Forelimb muscle (tissue), 1 donor: ENCODE measurements at places on chromosomes 12 and 14. TPM values are rescaled to one million over a fixed set of nuclear protein-coding genes. Genes with fewer than 3 reads are reported as not detected.
A peak's percentile ranks its signal among the peaks of the same experiment; 100 is the strongest.

GRCh38 chr12:53358836-53359419 is 21.0 kb upstream of the SP1 start:
- DNase-seq, result no peak

SLCO1B1 gene
- polyA plus RNA-seq, result not detected

ZC3H10 gene
- 3.6 TPM for polyA plus RNA-seq

- DNase-seq, result peak; percentile 20
These were observed 59.5 kb downstream of the ETNK1 start for GRCh38 chr12:22684140-22685118.

- DNase-seq, result no peak
These were observed 10.3 kb upstream of the STK38L start for GRCh38 chr12:27233814-27234213.

DNA sequence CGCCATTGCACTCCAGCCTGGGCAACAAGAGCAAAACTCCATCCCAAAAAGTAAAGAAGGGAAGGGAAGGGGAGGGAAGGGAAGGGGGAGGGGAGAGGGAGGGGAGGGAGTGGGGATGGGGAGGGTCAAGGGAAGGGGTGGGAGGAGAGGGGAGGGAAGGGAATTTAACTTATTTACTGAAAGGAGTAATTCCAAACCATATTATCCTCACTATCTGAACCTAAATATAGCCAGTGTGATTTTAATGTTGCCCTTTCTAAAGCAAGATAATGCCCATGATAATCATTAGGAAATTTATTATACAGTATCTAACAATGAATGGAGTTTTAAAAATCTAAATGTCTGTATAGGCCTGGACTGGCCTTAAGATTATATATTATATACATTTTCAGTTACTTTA is 7.3 kb downstream of the SMIM10L1 start:
- no peak for DNase-seq

DLK1 gene
- polyA plus RNA-seq, result 2,378 TPM

SLC24A4 gene
- 2.1 TPM for polyA plus RNA-seq

- DNase-seq, result no peak
These were observed 63.1 kb downstream of the C12orf75 start for GRCh38 chr12:105393587-105393986.

DNA sequence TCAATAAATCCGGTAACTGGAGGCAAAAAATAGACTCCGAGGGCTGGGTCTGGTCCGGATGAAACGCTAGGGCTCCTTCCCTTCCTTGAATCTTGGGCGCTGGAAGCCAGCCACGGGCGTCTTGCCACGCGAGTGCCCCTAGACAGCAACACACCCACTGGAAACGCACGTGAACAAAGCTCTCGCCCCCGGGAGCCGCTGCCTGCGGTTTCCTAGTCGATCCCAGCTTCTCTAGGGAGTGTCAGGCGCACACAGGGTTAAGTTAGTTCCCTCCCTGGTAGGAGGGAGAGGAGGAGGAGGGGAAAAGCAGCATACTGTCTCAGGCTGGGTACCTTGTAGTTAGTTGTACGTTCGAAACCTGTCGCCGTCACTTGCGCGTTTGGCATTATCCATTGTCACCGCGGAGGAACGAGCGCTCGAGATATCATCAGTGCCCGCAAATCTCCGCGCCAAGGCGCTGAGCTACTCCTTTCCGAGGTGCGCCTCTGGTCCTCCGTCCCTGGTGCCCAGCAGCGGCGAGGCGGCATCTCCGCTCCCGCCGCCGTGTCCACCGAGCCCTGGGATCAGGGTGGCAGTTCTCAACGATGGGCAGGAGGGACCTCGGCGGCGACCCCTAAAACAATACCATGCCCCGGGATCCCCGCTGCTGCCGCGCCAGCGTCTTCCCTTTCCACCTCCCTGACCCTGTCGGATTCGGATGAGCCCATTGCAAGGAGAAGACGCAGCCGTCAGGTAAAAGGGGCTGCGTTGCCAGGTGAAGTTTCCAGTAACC is at the start of gene FLRT2:
Gene FLRT2 (plus strand): TSS at position 342 of the 772 bp plus-strand sequence. CDS start 91,371 bp downstream, outside the sequence.
- DNase-seq, result peak; percentile 60

DNA sequence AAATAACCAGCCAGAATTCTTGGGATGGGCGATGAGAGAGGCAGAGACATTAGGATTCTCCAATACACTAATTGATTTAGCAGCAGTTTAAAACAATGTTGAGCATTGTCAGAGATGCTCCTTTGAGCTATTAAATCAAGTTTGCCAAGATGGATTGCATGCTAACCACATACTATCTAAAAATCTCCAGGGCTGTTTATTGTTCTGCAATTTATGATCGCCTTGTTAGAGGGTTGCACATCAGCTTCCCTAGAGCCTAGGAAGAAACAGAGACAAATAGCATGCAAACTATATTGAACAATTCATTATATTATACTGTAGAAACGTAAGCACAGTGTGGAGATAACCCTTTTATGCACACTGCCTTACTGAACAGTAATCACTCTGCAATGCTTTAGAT is 599.9 kb downstream of the SOX5 start:
- no peak for DNase-seq

EID3 gene
- polyA plus RNA-seq, result 1.4 TPM

- DNase-seq, result no peak
These were observed 99.6 kb downstream of the ARF6 start for GRCh38 chr14:49992448-49992847.

DNA sequence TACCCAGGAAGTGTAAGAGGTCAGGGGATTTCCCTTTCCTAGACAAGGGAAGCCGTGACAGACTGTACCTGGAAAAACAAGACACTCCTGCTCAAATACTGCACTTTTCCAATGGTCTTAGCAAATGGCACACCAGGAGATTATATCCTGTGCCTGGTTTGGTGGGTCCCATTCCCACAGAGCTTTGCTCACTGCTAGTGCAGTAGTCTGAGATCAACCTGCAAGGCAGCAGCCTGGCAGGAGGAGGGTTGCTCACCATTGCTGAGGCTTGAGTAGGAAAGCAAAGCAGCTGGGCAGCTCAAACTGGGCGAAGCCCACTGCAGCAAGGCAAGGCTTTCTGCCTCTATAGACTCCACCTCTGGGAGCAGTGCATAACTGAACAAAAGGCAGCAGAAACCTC is 1.0 kb upstream of the RDH16 start:
- no peak for DNase-seq

NKX2-1 gene
- polyA plus RNA-seq, result not detected

DNA sequence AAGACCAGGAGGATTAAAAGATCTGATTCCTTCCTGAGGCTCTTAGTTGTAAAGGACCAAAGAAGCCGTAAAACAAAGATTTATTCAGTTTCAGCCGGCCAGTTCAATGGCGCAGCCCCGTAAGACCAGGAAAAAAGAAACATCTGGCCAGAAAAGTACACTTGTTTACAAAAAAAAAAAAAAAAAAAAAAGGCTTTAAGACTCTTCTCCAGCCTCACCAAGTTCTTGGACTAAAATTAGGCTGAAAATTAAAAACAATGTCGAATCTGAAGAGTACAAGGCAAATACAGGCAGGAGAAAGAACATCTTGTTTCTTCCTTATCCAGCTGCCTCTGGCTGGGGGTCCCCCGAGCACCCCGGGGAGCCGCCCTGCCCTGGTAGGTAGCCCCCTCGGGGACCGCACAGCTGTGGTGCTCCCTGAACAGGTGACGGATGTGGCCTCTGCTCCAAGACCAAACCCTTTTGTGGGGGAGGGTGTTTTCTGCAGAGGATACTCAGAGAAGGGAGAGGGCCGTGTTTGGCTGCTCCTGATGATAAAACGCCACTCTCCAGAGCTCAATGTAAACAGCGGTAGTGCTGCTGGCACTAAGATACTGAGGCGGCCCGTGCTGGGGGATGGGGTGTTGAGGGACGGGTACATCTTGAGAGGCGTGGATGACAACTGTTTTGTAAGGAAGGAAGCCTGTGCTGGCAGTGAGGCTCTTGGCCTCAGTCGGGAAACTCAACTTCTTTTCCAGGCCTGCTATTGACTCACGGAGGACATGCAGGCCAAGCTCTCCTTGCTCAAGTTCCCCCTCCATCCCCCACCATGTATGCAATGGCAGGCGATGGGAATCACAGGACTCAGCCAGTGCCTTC is 201.0 kb upstream of the DIO3 start:
- no peak for DNase-seq

GRCh38 chr14:61632401-61632800 is 62.9 kb upstream of the HIF1A start:
- DNase-seq, result no peak

NXPH4 gene
- polyA plus RNA-seq, result 2.8 TPM

DNA sequence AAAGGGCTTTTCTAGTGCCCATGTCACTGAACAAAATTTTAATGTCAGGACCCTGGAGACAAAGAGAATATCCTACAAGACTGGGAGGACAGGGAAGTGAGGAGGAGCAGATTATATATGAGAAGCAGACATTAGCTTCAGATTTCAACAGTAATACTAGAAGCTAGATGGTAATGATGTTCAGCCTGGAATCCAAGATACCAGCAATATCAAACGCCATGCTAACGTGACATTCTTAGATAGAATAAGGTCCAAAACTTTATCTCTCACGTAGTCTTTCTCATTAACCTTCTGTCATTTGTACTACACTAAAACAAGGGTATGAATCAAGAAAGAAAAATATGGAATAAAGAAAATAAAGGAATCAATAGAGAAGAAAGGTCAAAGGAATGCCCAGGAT is 18.7 kb downstream of the SOS2 start:
- DNase-seq, result no peak

TBX3 gene
- polyA plus RNA-seq, result 33.8 TPM

- DNase-seq, result no peak
These were observed 170.8 kb downstream of the ESR2 start for GRCh38 chr14:64123241-64123822.

RPS6KA5 gene
- polyA plus RNA-seq, result 7.4 TPM

- DNase-seq, result no peak
These were observed 6.1 kb upstream of the TMED2 start for GRCh38 chr12:123578243-123578642.

- no peak for DNase-seq
These were observed 1092.3 kb downstream of the AACS start for GRCh38 chr12:126157575-126157966.

USP44 gene
- 1.00 TPM for polyA plus RNA-seq

DNA sequence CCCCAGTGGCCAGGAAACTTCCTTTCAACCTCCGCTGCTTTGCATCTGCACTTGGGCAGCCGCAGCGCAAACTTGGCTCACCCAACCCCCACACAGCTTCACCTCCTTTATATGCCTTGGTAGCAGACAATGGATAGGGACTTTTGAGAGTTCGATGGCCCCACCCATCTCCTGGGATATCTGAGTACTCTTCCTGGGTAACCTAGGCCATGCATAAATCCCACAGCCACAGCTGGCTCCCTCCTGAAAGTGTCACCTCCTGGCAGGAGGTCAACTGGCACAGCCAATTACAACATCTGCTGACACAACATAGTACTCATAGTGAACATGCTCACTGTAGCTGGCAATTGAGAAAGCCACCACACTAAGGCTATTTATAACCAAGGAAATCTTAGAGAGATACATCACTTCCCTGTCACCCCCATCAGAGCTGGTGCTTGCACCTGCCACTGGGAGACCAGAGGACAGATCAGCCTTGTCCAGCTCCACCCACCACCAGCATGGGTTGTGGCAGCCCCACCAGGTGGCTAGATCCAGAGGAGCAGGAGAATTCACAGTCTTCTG is 410.0 kb downstream of the SYT1 start:
- DNase-seq, result no peak

COX8C gene
- polyA plus RNA-seq, result 0.44 TPM

DNA sequence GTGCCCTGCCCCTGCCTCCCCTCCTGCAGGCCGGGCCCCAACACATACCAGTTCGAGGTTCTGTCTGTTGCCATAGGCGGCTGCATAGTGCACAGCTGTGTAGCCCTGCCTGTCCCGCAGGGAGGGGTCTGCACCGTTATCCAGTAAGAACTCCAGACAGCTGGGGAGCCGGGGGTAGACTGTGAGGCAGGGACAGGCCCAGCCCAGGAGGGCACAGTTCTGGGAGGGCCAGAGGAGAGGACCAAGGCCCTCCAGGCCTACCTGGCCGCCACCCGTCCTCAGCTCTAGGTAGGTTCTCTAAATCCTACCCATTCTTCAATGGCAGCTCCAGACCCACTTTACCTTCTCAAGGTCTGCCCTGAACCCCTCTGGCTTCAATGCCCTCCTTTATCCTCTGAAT is 9.5 kb downstream of the ANKRD52 start:
- DNase-seq, result no peak

DNA sequence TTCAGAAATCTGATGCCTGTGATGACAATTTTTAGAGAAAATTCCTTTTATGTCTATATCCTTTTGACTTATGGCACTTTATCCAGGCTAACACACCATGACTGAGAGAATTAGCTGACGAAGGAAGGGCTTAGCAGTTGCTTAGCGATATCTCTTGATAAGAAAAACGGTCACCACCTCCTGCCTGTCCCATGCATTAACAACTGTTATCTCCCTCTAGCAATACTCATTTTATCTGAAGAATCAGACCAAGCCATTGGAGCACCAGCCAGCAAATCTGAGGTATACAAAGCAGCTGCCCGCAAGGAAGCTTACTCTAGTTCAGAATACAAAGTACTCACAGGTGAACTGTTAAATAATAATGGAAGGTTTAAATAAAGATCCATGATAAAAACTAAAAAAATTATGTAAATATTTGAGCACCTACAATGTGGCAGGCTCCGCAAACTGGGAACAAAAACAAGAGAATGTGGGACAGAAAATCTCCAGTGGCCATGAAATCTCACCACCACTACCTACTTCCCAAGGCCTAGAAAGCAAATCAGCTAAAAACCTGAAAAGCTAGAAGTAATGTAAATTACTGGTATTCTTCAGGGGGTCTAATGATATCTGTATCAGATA is 24.3 kb downstream of the PPM1H start:
- DNase-seq, result no peak

DNA sequence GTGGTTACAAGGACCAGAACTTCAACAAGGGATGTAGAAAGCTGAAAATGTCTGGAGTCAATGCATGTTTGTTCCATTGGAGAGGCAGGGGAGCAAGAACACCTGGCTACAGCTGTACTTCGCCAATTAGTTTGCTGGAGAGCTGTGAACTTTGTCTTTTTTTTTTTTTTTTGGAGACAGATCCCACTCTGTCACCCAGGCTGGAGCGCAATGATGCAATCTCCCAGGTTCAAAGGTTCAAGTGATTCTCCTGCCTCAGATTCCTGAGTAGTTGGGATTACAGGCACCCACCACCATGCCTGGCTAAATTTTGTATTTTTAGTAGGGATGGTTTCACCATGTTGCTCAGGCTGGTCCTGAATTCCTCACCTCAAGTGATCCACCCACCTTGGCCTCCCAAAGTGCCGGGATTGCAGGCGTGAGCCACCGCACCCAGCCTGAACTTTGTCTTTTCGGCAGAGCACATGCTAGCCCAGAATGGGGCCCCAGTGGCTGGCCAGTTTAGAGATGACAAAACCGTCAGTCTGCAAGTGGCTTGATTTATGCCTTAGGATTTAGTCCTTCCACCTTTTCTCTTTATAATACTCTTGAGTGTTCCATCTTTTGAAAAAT is 55.5 kb downstream of the AVPR1A start:
- no peak for DNase-seq

DNA sequence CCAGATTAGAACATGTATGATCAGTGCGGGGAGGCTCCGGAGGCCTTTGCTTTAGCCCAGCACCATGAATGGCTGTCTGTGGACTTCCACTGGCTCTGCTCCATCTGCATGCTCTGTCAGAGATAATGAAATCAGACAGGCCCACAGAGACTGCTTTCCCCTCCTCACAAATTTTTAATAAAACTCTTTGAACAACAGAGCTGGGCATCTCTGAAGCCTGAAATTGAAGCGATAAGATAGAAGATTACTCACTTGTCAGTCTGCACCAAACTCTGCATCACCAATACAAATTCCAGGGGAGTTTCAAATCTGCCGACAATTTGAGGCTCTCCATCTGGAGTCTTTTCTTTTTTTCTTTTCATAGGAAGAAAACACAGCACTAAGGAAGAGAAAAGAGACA is 110.0 kb downstream of the DYRK2 start:
- DNase-seq, result no peak
